Activated CD4-positive, alpha-beta T cell treated with anti-CD3 and anti-CD28 coated beads for 1 hour (primary cell): ENCODE measurements at places on chromosomes 2 and 18.

- DNase-seq, result no peak
Observed at GRCh38 chr18:11570073-11570588, 39.3 kb upstream of the SLC35G4 start.

- DNase-seq, result no peak
Observed at GRCh38 chr2:237201461-237202287, 116.0 kb downstream of the COPS8 start.

DNA sequence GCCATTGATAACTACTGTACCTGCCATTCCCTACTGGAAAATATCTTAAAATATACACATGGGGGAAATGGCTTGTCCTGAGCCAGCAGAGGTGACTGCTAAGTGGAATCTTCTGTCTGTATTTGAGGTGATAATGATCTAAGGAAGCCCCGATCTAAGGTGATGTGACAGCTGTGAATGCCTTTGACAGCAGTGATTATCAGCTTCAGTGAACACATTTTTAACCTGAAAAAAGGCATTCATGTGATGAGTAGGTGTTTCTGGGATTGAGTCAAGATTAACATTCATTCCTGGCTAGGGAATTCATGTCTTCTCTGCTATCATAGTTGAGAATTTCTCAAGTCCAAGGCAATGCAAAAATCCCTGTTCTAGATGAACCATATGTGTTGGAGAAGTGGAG is 9.1 kb upstream of the MAPRE2 start:
- DNase-seq, result no peak

DNA sequence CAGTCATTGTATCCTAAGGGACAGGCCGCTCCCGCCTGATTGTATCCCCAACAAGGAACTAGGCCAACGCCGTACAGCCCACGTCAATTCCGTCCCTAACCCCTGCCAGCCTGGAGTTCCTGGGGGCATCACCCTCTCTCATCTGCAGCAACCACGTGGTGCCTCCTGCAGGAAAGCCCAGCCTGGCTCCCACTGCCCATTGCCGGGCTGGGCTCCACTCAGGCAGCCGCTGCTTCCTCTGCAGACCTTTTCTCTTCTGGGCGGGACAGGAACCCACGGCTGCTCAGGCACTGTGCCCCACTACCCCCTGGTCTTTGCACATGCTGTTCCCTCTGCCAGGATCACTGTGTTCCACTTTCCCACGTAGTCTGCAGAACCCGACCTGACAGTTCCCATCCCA is 212.2 kb downstream of the TFCP2L1 start:
- DNase-seq, result no peak

GRCh38 chr2:125837128-125837527 is 818.8 kb upstream of the GYPC start:
- DNase-seq, result no peak

GRCh38 chr2:23456881-23457760 is 72.1 kb downstream of the KLHL29 start:
- DNase-seq, result no peak

DNA sequence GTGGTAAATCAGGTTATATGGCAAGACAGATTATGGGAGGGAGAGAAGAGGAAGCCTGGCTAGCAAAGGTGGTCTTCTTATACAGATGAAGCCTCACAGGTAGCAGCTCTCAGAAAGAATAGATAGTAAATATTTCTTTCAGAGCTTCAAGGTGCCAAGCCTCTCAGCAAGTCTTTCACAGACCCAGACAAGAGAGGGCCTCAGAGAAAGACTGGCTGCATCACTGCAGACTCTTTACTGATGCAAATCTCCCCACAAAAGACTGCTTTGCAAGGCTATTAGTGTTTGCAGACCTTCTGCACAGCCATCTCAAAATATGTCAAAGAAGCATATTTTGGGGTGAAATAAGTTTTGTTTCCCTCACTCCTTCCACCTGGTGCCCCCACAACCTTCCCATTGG is 372.4 kb upstream of the RND3 start:
- no peak for DNase-seq
